Activated CD4-positive, CD25-positive, alpha-beta regulatory T cell (primary cell): ENCODE measurements at places on chromosomes 13 and 19.

GRCh38 chr13:46615888-46616531 lies 63.0 kb downstream of the LRCH1 start:
- no peak for DNase-seq

DNA sequence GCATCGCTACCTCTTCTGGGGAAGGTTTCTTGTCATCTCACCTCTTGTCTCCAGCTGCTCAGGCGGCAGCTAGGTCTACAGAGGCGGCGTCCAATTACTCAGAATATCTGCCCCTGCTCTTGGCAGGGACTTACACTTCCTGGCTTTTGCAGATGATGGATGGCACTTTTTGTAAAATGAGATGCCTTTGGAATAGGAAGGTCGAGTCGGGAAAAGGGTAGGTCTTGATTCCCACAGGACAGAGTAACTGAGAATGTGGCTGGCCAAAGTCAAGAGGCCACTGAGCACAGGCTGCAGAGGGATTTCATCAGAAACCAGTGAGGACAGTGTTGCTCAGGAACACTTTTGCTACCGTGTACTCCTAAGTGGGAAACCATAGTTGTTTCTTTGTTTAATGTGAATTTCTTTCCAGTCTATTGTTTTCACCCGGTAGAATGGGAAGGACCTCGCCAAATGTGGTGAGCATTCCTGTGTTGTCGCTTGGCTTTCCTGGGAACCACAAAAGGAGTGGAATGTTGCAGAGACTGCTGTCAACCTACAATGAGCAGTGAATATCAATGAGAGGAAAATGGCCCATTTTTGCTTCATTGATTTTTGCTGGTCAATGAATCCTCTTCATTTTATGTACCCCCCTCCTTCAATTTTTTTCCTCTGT lies 383.7 kb downstream of the HS6ST3 start:
- no peak for DNase-seq

GRCh38 chr19:49763230-49763629 lies at the start of gene TSKS:
Gene TSKS (minus strand): TSS chr19:49763306. CDS start chr19:49763247, 59 bp downstream.
- DNase-seq, result no peak

DNA sequence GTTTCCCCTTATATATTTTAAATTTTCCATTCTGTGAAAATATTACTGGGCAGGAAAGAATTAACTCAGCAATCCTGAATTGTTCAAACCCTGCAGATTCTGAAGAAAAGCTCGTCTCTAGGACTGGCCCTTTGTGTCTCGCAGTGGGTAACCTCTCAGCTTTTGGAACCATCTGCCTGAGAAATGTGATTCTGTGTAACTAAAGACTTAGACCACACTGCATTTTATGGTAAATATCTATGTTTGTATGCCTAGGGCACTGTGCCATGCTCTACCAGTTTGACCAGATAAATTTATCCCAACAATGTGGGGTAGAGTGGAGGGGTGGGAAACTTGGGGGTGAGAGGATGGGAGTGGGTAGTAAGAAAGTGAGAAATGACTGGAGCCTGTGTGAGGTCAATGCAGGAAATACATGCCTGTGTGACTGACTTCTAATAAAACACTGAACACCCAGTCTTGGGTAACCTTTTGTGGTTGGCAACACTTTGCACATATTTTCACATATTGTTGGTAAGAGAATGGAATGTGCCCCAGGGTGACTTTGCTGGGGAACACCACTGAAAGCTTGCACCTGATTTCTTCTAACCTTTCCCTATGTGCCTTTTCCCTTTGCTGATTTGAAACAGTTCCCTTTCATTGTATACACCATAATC lies 1181.9 kb downstream of the OLFM4 start:
- no peak for DNase-seq

DNA sequence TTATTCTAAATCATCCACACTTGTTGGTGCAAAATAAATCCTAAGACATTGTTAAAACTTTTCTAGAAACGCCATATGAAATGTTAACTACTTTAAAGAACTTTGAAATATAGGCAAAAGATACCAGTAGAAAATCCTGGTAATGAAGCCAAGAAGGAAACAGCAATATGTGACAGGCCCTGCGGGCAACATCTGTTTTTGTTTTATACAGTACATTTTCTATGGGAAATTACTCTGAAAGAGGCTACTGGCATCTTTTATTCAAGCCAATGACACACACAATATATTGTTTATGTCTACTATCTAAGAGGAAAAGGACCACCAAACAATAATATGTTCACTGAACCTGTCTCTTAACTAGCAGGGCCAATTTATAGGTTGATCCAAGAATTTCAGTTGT lies 829.7 kb downstream of the PCDH17 start:
- no peak for DNase-seq

- no peak for DNase-seq
Observed at GRCh38 chr19:17950310-17951156, 16.4 kb upstream of the KCNN1 start.
